ENCODE measurements at places on chromosomes 6 and 20.

- DNase-seq: no peak
These were observed 27.8 kb downstream of the RNF8 start for GRCh38 chr6:37381579-37381978.

GRCh38 chr6:96899019-96899418 lies 1.3 kb upstream of the NDUFAF4 start:
- DNase-seq: no peak

DNA sequence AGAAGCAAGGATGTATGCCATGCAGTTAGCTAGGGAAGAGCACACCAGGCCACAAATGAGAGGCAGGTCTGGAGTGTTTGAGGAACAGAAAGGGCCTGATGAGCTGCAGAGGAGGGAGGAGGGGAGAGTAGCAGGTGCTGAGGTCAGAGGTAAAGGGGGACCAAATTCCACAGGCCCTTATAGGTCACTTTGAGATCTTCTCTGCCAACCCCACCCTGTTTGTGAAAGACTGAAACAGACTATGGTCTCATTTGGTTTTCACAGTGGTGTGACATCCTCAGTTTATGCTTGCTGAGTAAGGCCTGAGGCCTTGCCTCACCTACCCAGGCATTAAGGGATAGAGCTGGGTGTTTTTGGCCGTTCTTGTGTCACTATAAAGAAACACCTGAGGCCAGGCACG lies 187.7 kb upstream of the MYLIP start:
- DNase-seq: no peak

GRCh38 chr6:118281291-118281690 lies 266.8 kb upstream of the PLN start:
- DNase-seq: no peak

DNA sequence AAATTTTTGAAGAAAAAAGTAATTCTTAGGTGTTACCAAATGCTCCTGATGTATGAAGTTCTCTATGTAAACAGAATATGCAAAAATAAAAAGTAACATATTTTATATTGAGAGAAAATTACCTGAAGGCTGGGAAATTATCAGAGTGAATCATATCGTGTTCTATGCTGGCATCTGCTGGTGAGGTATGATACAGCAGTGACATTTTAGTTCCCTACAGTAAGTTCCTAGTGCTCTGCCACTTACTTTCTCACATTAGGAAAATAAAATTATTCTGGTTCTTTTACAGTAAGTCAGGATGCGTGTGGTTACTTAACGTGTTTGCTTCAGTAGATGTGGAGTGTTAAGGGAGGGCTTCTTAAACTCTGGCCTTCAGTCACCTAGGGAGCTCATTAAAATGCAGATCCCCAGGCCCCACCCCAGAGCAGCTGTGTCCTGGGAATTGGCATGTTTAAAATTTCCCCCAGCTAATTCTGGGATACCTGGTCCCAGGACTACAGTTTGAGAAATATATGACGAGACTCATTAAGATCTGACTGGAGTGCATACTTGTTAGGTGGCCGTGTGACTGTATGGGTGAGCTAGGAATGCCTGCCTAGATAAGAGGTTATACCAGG lies 3.2 kb downstream of the ACTR5 start:
- no peak for DNase-seq

GRCh38 chr20:3042625-3043024 lies 797 bp upstream of the GNRH2 start:
- no peak for DNase-seq
